ENCODE measurements at places on chromosomes 16 and 17.
A peak's percentile ranks its signal among the peaks of the same experiment; 100 is the strongest.

DNA sequence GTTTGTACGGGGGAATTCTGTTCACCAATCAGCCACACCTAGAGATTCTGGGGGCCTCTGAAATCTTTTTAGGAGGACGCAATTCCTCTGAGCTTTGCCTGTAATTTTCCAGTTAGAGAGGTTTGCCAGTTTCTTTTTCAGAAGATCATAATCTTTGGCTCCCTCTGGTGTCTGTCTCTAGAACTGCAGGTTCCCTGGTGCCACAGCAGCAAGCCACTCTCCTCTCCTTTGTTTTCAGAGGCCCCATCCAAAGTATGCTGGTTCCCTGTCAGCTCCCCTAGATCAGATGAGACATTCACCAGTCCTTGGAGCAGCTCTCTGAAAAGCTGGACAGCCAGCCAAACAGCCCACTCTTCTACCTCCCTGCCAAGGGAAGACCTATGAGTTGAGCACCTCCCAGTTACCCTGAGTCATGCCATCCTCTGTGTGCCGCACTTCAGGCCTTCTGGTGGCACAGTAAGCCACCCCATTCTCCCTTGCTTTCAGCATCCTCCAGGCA lies 36.1 kb downstream of the RNF112 start:
- DNase-seq = peak; percentile 87

- no peak for DNase-seq
These were observed 23.1 kb downstream of the LGALS9 start for GRCh38 chr17:27654136-27654535.

- DNase-seq = no peak
These were observed 23.2 kb upstream of the PIK3R6 start for GRCh38 chr17:8890671-8891070.

DNA sequence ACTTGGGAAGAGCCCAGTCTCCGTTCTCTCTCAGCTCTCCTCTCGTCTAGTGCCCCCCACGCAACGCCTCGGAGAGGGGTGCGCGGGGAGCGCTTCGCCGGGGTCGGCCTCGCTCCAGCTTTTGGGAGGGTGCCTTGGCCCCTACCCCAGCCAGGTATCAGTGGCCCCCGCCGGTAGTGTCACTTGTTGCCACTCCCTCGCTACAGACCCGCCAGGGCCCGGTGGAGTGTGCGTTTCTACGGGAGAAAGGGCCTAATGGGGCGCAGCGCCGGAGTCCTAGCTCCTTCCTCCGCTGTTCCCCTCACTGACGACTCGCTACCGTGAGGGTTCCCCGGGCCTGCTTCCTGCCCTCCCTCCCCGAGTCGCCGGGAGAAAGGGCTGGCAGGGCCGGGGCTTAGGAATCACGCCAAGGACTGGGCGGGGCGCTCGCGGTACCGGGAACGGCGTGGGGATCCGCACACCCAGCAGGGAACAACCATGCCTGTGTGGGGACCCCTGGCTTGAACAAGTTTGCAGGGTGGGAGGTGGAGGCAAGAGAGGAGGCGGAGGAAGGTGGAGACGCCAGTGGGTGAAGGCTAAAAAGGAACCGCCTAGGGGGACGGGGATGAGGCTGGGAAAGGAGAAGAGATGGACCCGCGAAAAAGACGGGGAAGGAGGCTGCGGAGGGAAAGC lies 997 bp upstream of the CDH11 start:
- peak; percentile 9 for DNase-seq

DNA sequence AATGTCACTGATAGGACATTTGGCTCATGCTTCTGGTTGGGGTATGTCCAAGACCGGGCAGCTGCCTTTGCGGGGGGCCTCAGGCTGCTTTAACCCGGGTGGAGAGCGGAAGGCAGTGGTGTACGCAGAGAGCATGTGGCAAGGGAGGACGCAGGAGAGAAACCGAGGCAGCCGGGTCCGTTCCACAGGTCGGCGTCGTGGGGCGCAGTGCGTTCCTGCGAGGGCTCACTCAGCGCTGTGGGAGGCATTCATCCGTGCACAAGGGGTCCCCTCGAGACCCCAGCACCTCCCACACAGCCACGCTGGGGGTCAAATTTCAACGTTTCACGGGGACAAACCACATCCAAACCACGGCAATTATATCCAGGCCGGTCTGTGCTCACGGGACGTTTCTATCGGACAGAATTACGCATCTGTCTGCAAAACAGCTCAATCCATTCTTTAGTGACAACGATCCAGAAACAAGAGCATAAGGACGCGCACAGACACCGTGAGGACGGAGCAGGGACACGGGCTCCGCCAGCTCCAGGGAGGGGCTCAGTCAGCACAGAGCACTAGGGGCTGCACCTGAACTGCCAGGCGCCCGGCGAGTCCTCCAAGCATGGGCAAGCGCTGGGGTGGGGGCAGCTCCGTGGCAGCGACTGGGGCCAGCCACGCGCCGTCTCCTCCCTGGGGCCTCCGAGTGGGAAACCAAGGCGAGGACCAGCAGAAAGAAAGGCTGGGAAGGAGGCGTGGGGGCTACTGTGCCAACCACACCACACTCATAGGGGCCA lies 108.4 kb upstream of the METRNL start:
- no peak for DNase-seq

DNA sequence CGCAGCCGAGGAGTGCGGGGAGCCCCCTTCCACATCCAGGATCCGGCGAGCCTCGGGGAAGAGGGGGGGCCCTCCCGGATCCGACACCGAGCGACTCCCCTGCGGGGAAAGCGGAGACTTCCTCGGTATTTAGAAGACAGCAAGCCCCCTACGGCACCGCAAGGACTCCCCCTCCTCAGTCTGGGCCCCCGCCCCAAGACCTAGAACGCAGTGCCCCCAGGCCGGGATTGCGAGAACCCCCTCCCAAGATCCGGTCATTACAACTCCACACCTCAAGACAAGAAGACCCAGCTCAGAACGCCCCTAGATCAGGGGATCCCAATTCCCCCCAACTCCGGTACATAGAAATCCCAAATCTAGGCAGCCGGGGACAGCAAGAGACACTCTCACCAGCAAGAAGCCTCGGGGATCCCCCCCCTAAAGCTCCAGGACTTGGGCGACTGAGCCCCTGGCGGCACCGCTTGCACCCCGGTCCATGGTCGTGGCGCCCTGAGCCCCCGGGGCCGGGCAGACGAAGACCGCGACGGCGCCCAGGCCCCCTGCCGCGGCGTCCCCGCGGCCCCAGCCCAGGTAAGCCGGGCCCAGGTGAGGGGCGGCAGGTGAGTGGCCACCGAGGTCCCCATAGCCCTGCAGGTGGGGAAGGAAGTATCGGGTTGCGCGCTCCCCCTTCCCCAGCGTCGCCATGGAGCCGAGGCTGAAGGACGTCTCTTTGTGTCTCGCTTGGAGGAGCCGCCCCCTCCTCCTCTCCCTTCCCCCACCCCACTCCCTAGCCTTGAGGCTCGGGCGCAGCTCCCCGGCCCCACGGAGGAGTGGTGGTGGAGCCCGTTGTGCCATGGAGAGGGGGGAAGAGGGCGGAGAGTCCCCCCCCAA lies 641 bp downstream of the SBK1 start:
- DNase-seq = peak; percentile 42

- peak; percentile 85 for DNase-seq
These were observed 17.5 kb upstream of the MTMR4 start for GRCh38 chr17:58531661-58532554.

GRCh38 chr17:29148790-29149430 lies 31.3 kb downstream of the MYO18A start:
- peak; percentile 95 for DNase-seq

DNA sequence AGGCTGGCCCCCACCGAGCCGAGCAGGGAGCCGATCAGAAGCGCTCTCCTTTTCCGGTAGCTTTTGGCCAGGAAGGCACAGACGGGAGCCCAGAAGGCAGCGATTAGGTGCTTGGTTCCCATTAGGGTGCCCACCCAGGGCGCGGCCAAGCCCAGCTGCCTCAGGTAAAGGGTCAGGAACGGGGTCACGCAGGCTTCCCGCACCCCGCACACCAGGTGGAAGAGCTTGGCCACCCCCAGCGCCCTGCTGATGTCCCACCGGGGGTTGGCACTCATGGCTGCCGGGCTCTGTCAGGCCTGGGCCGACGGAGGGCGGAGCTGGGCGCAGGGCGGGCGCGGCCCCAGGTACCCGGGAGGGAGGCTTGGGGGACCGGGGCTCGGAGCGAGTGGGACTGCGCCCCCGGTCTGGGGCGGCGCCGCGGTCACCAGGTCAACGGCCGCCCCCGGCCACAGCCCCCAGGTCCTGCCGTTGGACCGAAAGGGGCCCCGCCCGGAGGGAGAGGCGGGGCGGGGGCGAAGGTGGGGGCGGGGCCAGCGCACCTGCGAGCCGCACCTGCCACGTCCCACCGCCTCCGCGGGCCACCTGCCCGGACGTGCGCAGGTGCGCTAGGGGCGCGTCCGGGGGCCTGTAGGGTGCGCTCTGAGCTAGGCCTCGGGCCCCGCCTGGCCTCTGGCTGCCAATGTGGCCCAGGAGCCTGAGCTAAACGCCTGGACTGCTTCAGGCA lies at the start of gene MFSD6L:
MFSD6L (minus strand) TSS at position 520 of the 724 bp plus-strand sequence; CDS start at position 275, 245 bp downstream.
- no peak for DNase-seq

- DNase-seq = peak; percentile 51
These were observed 137.7 kb upstream of the CORO6 start for GRCh38 chr17:29760279-29761039.
